Glomerular endothelial cell (primary cell): ENCODE measurements at places on chromosomes 1 and 21. TPM values are rescaled to one million over a fixed set of nuclear protein-coding genes. Genes with fewer than 3 reads are reported as not detected.

- DNase-seq: no peak
These were observed 8.4 kb downstream of the CFH start for GRCh38 chr1:196660272-196660671.

DNA sequence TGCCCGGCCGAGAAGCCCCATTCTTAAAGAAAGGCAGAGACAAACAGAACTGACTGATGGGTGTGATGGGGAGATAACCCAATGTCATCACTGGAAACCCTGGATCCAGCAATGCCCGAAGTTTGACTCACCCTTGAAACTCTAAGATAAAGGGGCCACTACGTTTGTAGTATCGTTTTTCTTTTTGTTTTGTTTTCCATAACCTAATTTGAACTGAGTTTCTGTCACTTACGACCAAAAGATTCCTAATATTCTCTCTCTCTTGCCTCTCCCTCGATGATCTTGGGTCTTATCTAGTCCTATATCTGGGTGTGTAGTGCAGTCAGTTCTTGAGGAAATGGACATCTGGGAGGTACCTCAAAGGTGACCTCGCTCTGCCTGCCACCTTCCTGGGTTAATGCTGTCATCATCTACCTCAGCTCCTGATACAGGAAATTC lies 57.8 kb upstream of the ID3 start:
- DNase-seq: no peak

GRCh38 chr1:220957233-220957605 lies 78.0 kb downstream of the HLX start:
- DNase-seq: no peak

DNA sequence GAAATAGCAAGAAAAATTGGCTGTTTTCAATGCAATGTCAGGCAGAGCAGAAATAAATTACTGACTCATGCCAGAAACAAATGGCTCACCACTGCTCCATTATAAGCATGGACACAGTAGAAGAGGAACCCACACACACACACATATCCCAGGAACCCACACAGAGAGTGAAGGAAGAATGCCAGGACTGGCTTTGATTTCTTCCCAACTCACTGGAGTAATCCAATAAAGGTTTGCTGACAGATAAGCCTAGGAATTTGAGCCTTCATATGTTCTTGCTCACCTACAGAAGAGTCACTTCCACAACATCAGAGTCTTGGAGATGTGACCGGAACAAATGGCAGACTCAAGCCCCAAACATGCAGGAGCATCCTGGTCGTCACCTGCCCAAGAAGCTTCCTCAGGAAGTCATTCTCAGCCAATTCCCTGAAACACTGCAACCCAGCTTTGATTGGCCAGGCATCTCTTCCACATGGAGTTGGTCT lies 2.2 kb downstream of the SH3BP5L start:
- DNase-seq: no peak

DNA sequence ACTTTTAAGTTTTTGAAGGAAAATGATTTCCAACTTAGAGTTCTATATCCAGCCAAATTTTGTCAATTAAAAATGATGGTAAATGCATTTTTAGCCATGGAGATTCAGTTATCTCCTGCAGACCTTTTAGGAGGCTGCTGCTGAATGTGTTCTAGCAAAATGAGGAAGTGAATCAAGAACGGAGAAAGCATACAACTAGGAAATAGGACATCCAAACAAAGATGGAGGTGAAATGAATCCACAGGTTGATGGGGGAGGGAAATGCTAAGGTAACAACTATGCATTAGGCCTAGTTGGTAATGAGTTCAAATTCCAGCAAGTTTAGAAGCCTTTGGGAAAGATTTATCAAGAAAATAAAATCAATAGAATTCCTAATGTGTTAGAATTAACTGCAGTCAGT lies 80.5 kb downstream of the FNBP1L start:
- DNase-seq: no peak

DNA sequence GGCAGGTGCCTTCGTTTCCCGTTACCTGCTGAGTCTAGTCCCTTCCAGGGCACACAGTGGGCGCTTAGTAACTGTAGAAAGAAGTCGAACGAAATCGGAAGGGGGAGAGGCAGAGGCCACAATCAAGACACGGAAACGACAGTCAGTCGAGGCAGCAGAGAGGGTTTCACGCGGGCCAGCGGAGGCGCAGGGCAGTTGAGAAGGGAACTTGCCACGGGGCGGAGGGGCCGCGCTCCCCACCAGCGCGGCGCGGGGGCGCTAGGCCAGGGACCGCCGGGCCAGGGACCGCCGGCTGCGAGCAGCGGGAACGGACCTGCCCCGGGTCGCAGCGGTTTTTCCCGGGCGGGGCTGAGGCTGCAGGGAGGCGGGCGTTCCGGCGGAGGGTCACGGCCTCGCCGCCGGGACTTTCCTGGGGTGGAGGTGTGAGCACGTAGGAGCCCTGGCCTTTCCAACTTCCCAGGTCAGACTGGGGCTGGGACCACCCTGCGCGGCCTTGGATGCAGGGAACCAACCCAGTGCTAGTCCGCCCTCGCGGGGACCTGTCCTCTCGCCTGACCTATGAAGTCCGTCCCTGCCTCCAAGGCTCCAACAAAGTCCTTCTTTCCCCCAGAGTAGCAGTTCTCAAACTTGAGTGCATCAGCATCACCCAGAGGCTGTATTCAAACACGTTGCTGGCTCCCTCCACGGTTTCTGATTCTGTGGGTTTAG lies 150.1 kb upstream of the FGGY start:
- DNase-seq: no peak

DNA sequence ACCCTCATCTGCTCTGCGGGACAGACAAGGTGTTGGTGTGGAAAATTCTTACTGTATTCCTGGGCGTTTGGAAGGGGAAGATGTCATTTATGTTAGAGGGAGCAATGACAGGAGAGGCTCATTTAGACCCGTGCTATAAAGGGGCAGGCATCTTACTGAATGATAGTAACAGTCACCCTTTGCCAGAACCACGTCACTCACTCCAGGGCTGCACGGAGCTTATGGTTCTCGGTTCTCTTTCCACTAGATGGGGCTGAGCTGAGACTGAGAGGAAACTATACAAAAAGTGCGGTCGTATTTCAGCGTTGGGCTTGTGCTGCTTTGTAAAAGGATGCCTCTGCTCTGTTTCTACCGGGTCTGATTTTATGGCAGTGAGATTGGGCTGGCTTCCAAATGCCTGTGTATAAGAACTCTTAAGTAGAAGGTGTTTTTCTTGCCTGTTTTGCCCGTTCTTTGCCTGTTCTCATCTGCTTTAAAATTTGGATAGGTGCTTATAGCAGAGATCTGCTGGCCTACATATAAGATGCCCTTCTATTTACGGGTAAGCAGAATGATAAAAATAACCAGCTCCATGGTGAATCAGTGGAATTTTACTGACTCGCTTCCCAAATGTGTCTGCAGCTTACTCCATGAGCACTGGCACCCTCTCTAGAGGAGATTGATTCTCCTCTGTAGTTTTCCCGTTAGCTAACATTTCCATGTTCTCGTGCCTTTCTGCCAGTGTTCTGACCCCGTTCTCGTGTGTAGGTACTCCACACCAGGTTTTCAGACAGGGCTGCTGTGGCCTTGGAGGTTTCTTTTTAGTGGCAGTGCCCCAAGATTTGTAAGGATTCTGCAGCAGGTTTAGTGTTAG lies 55.9 kb downstream of the MRPS6 start:
- no peak for DNase-seq

DNA sequence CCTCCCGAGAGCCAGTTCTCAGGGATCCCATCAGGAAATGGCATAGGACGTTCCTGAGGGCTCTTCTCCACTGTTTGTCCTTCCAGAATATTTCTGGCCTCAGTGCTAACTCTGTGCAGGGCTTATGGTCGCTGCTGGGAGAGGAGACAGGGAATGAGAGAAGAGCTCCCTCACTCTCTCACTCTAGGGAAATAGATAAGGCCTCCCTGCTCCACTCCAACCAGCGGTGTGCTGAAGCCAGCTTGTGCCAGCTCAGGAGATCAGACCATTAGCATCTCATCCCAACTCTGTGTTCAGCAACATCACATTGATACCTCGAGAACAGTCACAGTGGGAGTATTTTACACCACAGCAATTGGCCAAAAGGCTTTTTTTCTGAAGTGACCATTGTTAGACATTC lies 49.2 kb upstream of the ZC3H12A start:
- no peak for DNase-seq

DNA sequence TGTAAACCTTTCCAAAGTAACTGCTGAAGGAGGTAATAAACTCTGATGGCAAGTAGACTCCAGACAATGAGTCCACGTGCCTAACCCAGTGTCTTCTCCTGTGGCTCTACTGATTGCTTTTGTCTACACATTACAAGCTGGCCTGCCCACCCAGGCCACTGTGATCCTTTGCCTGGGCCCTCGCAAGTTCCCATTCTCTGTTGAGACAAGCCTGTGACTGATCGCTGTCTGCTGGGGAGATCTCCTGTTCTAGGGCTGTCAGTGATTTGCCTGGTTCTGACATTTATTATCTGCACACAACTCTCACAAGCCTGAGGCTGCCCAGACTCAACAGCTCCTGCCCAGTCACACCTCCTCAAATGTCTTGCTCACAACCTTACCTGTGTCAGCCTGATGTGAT lies 81.4 kb downstream of the CYYR1 start:
- DNase-seq: no peak

DNA sequence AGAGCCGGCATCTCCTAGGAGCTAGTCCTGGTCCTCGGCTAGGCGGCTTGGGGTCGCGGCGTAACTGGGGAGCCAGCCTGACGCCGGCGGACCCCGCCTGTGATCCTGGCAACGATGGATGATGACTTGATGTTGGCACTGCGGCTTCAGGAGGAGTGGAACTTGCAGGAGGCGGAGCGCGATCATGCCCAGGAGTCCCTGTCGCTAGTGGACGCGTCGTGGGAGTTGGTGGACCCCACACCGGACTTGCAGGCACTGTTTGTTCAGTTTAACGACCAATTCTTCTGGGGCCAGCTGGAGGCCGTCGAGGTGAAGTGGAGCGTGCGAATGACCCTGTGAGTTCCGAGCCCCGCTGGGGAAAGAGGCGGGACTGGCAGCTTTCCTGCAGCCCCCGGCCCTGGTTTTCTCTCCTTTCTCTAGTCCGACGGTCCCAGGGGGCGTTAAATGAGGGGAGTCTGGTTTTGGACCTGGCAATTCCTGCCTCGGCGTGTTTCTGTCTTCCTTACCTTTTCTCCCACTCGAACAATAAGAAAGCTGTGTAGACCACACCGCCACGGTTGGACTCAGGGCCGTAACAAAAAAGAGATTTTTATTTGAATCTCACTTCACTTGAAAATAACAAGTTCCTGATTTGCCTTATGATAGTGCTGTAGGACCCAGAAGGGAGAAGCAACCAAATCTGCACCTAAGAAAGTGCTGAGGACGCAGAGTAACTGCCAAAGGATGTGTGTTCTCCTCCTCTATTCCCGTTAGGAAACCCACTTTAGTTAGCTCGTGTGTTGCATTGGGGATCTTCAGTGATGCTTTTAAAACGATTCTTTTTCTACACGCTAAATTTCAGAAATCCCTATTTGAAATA lies at the start of gene SPRTN:
Gene SPRTN (plus strand): TSS at position 24 of the 859 bp plus-strand sequence. CDS start 91 bp downstream, at position 115.
- DNase-seq: no peak

DNA sequence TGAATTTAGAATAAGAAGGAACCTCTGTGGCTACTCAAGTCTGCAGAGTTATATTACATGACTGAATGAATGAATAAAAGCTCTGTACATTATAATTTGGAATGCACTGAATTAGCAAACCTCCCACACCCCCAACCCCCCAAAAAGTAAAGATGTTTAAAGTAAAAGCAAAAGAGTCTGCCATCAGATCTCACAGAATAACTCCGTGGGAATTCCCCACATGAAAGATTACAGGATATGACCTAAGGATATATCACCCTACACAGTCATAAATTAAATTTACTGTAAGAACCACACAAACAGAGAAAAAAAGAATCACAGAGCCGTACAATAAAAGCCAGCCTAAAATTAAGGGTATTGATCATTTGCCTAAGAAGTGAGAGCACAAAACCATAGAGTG lies 587.3 kb downstream of the PTPRC start:
- no peak for DNase-seq

GRCh38 chr21:43623588-43623987 lies 35.7 kb downstream of the HSF2BP start:
- no peak for DNase-seq

- no peak for DNase-seq
These were observed 544 bp downstream of the PPM1J start for GRCh38 chr1:112714313-112715263.

- no peak for DNase-seq
These were observed 13.0 kb upstream of the SAMSN1 start for GRCh38 chr21:14559102-14559501.

- DNase-seq: no peak
These were observed 256.7 kb upstream of the KIAA0040 start for GRCh38 chr1:175449306-175449705.

DNA sequence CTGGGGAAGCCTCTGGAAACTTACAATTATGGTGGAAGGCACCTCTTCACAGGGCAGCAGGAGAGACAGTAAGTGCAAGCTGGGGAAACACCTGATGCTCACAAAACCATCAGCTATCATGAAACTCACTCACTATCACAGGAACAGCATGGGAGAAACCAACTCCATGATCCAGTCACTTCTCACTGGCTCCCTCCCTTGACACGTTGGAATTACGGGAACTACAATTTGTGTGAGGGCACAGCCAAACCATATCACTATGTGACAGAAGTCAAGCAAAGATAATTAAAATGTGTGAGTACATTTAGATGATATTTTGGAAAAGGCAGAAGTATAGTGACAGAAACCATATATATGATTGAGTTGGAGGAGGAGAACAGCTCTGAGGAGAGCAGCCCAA lies 474.0 kb upstream of the OLFM3 start:
- no peak for DNase-seq

- no peak for DNase-seq
These were observed 4.2 kb upstream of the IL19 start for GRCh38 chr1:206766251-206766856.

DNA sequence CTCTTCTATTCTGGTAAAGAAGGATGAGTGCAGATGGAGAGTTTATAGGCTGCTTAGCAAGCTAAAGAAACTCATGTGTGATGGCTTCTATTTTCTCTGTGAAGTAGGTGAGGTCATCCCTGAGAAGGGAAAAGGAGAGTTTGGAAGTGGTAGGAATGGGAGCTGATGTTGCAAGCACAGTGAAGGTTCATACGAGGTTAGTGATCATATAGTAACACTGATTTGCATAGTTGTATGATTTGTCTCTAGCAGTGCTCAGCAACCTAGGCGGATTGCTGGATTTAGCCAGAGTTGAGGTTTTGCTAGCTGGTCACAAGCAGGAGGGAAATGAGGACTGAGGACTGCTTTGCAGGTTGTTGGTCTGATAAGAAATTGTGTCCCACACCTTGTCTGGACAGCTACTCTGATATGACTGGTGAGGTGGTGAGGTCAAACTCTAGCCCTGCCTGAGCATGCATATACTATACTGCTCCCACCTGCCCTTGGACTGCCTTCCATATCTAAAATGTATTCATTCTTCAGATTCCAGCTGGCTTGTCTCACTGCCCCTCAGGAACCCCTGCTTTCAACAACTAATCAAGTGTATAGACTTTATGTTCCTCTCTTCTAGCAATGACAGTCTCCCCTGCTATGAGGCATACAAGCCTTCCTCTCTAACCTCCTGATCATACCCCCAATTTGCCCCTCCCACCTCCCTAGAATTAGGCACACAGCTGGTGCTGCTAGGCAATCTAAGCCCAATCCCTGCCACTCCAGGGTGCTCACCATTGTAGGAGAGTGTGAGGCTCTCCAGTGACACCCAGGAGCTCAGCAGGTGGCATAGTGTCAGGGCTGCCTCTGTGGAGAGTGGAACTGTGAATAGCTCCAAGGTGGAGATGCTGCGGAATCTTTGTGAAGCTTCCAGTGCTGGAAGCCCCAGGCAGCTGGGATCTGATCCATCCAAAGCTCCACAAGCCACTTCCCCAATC lies 18.5 kb downstream of the LRRC41 start:
- no peak for DNase-seq

GBP4 gene
- total RNA-seq: 27.0 and 38.0 TPM in 2 replicates

NCMAP gene
- not detected in 2 replicates for total RNA-seq

TNFRSF4 gene
- total RNA-seq: 5.6 and 58.5 TPM in 2 replicates

NUDT4B gene
- total RNA-seq: 39.6 and 46.7 TPM in 2 replicates

CELA3A gene
- not detected in 2 replicates for total RNA-seq

C8A gene
- total RNA-seq: not detected in 2 replicates

CRABP2 gene
- total RNA-seq: 0.35 and 0.63 TPM in 2 replicates
